ENCODE measurements at places on chromosomes 4 and X. TPM values are rescaled to one million over a fixed set of nuclear protein-coding genes. Genes with fewer than 3 reads are reported as not detected.

The ERVMER34-1 gene
- 0.60 TPM for total RNA-seq

The PKD2 gene
- total RNA-seq, result 87.7 TPM

The XIAP gene
- total RNA-seq, result 54.2 TPM

The C4orf51 gene
- not detected for total RNA-seq
